NCI-H1092 treated with DMSO at 0.1 percent for 48 hours (cell line): ENCODE measurements at places on chromosomes 12 and 14.

- DNase-seq, result no peak
Measured at GRCh38 chr12:95723693-95724384, 66.7 kb downstream of the NTN4 start.

- DNase-seq, result no peak
Measured at GRCh38 chr14:97866195-97866594, 1069.0 kb downstream of the VRK1 start.

- peak; percentile 40 for DNase-seq
Measured at GRCh38 chr14:69610020-69610873, 1.1 kb upstream of the SUSD6 start.

DNA sequence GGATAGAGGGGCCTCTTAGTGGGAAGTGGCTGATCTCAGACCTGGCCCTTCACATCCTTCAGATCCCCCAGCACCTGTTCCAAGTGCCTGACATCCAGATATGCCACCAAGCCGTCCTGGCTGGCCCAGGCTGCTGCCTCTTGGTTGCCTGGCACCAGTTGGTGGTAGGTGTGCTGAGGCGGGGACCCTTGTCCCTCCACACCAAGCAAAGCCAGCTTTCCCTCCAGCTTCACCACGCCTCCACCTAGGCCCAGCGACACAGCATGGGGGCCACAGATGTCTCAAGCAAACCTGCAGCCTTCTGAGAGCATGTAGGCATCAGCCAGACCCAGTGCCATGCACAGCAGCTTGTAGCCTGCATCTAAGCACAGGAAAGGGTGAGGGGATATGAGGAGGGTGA is 3.5 kb upstream of the CD63 start:
- no peak for DNase-seq

- no peak for DNase-seq
Measured at GRCh38 chr12:70444903-70445302, 78.8 kb downstream of the KCNMB4 start.

DNA sequence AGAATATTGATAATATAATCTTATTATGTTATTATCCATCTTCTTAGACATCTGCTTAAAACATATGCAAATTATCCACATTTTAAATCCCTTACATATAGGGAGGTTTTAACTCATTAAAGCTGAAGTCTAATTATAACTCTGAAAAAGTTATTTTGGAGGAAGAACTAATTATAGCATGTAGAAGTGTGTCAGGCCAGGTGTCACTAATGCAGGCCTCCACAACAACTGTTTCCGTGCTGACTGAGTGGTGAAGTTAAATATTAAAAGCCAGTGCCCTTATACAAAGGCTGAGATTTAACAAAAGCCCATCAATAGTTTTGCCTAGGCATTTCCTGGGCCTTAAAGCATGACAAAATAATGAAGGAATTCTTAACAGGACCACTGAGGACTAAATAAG is 157.4 kb downstream of the LRRK2 start:
- DNase-seq, result no peak

GRCh38 chr14:53896726-53897125 is 59.9 kb downstream of the BMP4 start:
- no peak for DNase-seq

GRCh38 chr14:24385524-24385923 is 13.3 kb upstream of the NYNRIN start:
- no peak for DNase-seq

- DNase-seq, result no peak
Measured at GRCh38 chr12:111074559-111074958, 154.2 kb upstream of the MYL2 start.

DNA sequence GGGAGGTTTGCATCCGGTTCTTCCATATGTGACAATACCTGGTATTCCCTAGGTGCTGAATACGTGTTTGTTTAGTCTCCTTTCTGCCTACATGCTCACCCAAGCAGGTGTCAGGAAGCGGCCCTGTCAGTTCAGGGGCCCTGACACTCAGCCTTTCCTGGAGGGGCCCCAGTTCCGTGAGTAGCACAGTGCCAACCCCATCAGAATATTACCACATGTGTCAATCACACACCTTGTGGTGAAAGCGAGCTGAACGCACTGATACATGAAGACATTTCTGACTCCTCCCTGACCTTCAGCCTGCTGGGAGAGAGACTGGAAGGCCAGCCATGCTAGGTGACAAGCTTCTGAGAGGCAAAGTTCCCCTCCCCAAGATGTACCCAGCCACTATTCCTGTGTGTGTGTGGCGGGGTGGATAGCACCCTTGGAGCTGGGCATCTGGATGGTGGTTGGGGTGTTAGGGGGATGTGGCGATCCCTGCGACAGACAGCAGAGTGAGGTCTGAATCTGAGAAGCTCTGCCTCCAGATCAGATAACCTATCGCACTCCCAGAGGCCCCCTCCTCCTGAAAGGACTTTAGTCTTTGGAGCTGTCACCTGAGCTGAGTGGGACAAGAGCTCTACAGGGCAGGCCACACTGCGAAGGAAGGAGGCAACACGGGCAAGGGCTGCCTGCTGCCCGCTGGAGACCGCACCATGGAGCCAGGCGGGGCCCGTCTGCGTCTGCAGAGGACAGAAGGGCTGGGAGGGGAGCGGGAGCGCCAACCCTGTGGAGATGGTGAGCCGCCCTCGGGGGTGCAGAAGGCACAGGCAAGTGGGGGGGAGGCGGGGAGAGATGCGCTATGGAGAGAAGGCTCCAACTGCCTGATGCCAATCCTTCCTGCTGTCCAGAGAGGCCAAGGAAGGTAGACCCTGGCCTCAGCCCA is at the start of gene SOAT2:
SOAT2 (plus strand) TSS at position 604 of the 925 bp plus-strand sequence; CDS start at position 696, 92 bp downstream.
- no peak for DNase-seq

GRCh38 chr12:6734506-6735387 is 10.9 kb downstream of the COPS7A start:
- DNase-seq, result no peak

DNA sequence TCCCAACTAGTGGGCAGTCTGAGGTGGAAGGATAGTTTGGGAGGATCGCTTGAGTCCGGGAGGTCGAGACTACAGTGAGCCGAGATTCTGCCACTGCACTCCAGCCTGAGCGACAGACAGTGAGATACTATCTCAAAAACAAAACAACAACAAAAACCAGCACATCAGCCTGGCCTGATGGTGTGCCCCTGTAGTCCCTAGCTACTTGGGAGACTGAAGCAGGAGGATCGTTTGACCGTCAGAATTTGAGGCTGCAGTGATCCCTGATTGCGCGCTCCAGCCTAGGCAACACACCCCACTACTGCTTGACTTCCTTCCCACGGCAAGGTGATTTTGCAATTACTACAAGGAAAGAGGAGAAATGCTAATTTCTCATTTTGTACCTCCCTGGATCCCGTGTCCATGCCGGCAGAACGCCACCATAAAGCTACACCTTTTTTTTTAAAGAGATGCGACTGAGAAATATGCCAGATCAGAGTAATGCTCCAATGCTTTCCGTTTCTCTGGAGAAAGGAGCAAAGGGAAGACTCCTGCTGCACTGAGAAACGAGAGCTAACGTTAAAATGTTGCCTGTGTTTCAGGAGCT is 672 bp upstream of the SCFD1 start:
- no peak for DNase-seq

DNA sequence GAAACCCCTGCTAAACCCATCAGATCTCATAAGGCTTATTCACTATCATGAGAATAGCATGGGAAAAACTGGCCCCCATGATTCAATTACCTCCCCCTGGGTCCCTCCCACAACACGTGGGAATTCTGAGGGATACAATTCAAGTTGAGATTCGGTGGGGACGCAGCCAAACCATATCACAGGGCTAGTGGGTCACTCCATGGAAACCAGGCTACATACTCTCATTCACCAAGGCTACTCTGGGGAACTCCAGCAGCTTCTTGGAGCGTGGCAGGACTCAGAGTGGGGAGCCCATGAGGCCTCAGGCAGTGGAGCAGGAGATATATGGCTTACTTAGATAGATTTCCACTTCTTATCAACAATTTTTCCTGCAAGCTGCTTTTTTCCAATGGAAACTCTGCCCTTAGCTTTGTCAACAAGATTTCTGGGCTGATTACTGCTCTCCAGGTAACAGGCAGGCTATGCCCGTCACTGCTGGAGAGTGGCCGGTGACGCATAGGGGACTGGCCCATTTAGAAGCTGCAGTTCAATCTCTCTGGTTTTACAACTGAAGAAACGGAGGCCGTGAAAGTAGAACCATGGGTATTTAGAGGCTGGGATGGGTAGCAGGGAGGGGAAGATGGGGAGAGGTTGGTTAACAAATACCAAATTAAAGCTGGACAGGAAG is 16.5 kb downstream of the VDR start:
- DNase-seq, result no peak

DNA sequence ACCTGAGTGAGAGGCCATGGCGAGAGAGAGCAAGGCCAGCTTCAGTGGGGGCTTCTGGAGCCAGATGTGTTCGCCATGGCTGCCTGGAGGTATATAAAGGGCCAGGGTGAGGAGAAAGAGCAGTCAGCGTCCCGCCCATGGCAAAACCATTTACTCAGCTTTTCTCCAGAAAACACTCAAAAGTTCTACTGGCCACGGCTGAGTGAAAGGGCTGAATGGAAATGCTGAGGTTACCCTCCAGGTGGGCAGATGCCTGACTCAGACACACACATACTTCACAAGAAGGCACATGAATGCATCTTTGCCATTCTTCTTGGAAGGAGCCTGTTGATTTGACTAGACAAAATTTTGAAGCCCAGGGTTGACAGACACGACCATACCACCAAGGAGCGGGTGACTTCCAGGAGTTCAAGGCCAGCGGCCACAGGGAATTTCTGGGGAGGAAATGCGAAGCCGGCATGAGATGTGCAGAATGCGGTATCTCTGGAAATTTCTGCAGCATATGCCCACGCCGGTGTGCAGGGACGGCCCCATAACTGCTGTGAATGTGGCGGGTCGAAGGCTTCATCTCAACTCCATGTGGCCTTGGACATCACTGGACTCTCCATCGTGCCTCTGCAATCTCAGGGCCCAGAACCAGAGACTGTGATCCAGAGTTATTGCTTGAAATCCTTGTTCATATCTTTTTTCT is at the start of gene IL31:
IL31 (minus strand) TSS at position 67 of the 691 bp plus-strand sequence; CDS start at position 18, 49 bp downstream.
- DNase-seq, result no peak

DNA sequence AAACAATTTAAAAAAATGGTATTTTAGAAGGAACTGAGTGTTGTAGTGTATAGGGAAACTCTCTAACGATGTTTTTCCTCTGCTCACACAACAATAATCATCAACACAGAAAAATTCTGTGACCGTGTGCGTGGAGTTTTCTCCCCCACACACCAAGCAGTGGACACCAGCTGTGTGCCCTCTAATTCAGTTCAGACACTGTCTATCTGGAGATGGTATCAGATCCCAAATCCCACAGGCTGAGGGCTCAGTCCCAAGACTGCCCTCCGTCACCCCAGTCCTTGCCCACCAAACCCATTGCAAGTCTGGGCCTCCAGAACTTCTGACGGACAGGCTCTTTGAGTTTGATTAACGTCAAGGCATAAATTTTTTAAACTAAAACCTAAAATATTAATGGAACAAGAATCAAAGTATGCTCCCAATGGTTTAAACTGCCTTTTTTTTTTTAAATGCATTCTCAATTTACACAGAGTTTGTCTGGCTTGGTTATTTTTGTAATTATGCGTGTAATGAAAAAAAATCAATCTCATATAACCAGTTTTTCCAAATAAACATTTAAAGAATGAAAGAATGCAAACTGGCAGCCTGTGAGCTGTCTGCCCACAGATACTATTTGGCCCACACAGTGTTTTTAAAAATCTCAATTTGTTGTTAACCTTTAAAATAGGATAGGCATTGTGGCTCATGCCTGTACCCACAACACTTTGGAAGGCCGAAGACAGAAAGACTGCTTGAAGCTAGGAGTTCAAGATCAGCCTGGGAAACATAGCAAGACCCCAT is 19.2 kb downstream of the BLTP3B start:
- DNase-seq, result no peak

DNA sequence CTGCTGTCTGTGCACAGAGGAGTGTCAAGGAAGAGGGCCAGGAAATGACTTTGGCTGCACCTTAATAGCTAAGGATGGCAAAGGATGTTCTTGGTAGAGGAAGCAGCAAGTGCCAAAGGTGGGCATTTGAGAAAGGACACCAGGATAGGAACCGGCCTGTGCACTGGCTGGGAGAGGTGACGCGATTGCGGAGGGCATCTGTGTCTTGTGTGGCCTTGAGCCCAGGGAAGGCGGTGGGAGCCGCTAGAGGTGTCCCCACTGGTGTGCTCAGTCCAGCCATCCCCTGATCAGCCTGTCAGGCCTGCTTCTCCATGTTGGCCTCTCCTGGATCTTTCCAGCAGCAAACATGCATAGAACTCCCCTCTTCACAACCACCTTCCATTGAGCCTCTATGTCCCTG is 30.2 kb downstream of the PAPLN start:
- no peak for DNase-seq

DNA sequence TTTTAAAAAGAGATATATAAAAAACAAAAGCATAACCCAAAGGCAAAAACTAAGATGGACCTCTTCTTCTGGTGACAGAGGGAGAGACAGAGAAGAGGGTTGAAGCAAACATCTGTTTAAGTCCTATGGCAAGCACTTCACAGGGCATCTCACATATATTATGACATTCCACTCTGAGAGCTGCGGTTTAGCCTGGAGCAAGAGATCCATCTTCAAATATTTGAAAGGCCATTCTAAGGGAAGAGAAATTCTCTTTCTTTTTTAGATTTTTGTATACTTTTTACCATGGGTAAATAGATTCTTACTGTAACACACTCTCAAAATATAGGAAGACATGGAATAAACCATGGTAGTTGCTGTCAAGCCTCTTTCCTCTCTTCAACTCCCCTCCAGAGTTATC is 204.1 kb downstream of the GXYLT1 start:
- no peak for DNase-seq

- DNase-seq, result no peak
Measured at GRCh38 chr14:31543969-31544799, 17.0 kb upstream of the NUBPL start.

DNA sequence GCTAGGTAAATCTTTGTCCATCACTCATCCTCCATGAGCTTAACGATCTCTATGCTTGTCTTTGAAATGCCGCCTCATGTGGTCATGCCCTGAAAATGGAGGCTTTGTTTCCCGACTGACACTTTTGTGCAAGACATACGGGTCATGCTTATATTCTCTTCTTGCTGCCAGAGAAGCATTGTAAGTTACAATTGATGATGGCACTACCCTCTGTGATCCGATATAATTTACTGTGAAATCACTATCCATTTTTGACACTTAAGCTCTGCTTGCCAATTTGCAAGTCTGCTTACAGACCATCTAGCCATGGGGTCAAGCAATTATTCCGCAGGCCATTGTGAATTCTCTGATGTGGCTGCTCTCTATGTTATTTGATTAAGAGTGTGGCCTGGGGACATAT is 650.0 kb downstream of the FLRT2 start:
- DNase-seq, result no peak

DNA sequence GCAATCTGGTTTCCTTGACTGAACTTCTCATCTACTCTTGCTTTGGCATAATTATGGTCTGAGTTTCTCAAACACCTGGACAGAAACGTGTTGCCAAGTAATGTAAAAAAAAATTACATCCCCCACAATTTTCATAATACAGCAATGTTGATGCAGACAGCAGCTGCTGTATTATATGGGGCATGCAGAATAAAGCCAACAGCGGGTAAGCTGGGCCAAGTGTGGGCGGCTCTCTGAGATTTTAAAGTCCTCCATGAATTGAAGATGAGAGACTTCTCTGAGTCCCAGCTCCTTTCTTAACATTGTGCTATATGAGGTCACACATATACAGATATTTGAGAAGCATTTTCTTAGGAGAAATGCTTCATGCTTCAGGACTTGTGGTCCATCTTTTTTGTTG is 881.2 kb downstream of the GALC start:
- DNase-seq, result no peak

GRCh38 chr14:101620821-101621785 is 59.8 kb downstream of the DIO3 start:
- no peak for DNase-seq

GRCh38 chr14:63204407-63205043 is at the start of gene RHOJ:
Gene RHOJ, plus strand, starts transcription at chr14:63204443. Its CDS starts 427 bp downstream, at chr14:63204870.
- peak; percentile 83 for DNase-seq

- no peak for DNase-seq
Measured at GRCh38 chr12:124399622-124400021, 104.7 kb downstream of the RFLNA start.
